ENCODE measurements at places on chromosomes 3 and 15. TPM values are rescaled to one million over a fixed set of nuclear protein-coding genes. Genes with fewer than 3 reads are reported as not detected.

RASL12 gene
- total RNA-seq: 0.73 TPM

RAB11A gene
- total RNA-seq: 317 TPM

GADL1 gene
- total RNA-seq: not detected

SYNPR gene
- not detected for total RNA-seq

ARPP21 gene
- 3.5 TPM for total RNA-seq

GRCh38 chr15:34721802-34722438 lies 32.9 kb downstream of the GJD2 start:
- peak; percentile 89 for DNase-seq

DNA sequence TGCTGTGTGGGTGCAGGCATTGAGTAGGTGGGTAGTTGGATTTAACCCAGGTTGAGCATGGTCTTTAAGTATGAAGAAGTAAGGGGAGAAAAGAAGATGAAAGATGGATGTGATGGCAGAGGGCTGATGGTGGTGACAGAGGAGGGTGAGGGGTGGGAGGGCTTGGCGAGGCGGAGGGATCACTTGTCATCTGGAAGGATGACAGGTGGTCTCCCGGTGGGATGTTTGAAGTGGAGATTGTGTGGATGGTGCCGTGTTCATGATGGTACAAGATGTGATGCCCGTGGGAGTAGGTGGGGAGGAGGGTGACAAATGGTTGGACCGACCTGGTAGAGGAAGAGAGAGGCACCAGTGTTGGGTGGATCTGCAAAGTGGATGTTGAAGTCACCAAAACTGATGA lies 208.8 kb downstream of the RPLP1 start:
- DNase-seq: no peak

DNA sequence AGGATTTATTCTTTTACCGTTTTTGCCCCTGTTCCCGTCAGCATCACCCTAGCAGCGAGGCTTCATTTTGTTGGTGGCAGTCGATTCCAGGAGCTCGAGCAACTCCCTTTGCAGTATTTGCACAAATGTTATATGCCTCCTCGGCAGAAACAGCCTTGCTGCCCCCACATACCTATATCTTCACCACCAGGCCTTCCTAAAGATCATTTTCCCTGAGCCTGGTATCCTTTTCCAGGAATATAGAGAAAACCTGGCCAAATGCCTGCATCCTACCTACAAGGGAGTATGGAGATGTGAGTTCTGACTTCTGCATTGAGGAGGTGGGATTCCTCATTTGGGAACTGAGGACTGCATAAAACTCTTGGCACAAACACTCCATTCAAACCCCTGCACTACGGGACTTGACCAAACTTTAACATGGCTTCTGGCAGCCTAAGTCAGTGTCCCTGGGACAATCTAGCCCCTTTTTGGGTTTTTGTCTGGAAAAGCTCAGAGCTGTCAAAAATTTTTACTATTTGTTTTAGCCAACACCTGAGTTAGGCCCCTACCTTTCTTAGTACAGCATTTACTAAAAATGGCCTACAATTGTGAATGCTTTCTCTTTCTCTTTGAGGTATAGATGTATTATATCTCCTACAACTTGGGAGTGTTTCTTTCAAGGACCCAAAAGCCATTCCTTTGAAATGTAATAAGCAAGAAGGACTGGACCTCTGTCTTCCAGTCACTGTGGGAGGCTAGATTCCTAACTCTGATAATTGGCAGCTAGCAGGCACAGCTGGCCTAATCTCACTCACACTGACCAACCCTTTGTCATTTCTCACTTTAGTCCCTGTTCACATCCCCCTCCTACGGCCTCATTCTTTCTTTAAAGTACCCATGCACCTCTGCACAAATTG lies 12.1 kb upstream of the UBE2Q2 start:
- DNase-seq: no peak

- no peak for DNase-seq
These were observed 169.4 kb downstream of the ALDH1A2 start for GRCh38 chr15:57896114-57896513.

GRCh38 chr15:41944313-41944940 lies 27.9 kb downstream of the EHD4 start:
- no peak for DNase-seq

DNA sequence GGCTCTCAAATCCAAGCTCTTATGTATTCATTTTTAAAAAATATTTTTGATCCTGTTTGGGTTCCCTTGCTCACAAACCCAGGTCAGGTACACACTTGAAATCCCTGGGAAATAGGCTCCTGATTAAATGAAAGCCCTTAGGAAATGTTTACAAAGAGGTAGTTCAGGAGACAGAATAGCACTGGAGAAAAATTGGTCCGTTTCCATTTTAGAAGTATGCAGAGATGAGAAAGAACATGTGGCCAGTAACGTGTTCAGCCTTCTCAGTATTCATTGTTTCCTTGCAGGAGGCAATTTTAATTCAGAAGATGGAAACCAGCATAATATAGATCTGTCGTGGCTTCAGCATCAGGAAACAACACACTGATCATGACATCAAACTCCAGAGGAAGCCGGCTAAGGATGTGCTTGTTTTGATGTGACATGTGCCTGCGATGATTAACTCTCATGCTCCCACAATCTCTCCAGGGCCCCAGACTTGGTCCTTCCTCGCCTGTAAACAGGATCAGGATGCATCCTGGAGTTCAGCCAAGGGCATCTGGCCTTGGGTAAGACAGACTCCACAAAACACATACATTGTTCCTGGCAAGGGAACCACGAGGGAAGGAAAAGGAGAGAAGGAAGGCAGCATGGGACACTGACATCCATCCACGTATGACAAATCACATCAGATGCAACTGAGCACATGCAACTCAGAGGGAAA lies 350.5 kb upstream of the THBS1 start:
- DNase-seq: no peak

DNA sequence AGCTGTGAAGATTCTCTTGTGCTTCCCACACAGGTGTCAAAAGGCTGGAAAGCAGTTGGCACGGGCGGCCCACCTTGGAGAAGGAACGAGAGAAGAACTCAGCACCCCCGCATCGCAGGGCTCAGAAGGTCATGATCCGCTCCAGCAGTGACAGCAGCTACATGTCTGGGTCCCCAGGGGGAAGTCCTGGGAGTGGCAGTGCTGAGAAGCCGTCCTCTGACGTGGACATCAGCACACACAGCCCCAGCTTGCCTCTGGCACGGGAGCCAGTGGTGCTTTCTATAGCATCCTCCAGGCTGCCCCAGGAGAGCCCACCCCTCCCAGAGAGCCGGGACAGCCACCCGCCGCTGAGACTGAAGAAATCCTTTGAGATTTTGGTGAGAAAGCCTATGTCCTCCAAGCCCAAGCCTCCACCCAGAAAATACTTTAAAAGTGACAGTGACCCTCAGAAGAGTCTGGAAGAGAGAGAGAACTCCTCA lies 31.4 kb downstream of the STARD5 start:
- DNase-seq: no peak

- peak; percentile 81 for DNase-seq
These were observed 265.5 kb downstream of the ZBBX start for GRCh38 chr3:167114619-167115018.

- DNase-seq: no peak
These were observed 10.4 kb upstream of the ZNF662 start for GRCh38 chr3:42895580-42895868.

Data from osteocyte (in vitro differentiated cells).